Epithelial cell of esophagus (primary cell): ENCODE measurements at places on chromosomes 7 and 10.
A peak's percentile ranks its signal among the peaks of the same experiment; 100 is the strongest.

DNA sequence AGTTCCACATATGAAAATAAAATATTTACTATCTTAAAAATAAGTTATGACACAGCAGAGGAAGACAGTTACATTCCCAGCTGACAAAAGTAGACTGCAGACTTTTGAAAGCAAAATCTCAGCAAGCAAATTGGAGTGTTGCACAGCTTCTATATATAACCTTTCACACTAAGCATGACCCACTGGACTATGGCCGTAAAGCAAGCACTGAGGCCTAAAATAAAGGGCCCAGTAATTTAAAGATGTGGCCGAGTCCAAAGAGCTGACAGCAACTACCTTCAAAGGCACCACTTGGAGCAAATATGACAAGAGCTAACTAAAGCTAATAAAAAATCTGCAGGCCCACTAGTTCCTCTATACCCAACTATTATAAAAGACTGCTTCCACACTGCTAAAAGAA lies 6.5 kb downstream of the GDI2 start:
- no peak for DNase-seq

GRCh38 chr7:93442478-93443224 lies 131.9 kb downstream of the CALCR start:
- DNase-seq = peak; percentile 57

GRCh38 chr7:129796186-129796775 lies 156.5 kb downstream of the UBE2H start:
- no peak for DNase-seq

- no peak for DNase-seq
These were observed 377.6 kb downstream of the PHTF2 start for GRCh38 chr7:78176171-78176570.

DNA sequence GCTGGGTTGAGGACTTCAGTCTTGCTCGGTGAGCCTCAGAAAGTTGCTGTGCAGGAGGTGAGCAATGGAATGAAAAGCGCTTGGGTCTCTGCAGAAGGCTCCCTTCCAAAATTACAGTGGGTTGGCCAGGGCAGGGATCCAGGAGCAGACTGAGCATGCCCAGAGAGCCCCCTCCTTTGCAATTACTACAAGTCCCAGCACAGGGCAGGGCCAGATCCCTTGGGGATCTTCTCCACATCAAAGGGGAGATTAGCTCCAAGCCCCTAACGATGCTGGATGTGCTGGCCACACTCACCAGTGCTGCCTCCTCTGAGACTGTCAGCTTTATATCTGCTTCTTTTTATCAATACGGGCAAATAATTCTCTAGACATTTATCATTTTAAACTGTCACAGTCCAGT lies 337.5 kb downstream of the RPS24 start:
- no peak for DNase-seq

- peak; percentile 81 for DNase-seq
These were observed at the start of gene IL6 for GRCh38 chr7:22726907-22727713. TSS of gene IL6 (plus strand) at chr7:22727200. CDS start at chr7:22727263, 63 bp downstream.

- DNase-seq = no peak
These were observed 77.0 kb downstream of the AASS start for GRCh38 chr7:122067077-122067476.

GRCh38 chr10:28326516-28327490 lies 23.9 kb upstream of the MPP7 start:
- peak; percentile 31 for DNase-seq

- no peak for DNase-seq
These were observed 1.4 kb downstream of the ZNF438 start for GRCh38 chr10:31030260-31030659.

DNA sequence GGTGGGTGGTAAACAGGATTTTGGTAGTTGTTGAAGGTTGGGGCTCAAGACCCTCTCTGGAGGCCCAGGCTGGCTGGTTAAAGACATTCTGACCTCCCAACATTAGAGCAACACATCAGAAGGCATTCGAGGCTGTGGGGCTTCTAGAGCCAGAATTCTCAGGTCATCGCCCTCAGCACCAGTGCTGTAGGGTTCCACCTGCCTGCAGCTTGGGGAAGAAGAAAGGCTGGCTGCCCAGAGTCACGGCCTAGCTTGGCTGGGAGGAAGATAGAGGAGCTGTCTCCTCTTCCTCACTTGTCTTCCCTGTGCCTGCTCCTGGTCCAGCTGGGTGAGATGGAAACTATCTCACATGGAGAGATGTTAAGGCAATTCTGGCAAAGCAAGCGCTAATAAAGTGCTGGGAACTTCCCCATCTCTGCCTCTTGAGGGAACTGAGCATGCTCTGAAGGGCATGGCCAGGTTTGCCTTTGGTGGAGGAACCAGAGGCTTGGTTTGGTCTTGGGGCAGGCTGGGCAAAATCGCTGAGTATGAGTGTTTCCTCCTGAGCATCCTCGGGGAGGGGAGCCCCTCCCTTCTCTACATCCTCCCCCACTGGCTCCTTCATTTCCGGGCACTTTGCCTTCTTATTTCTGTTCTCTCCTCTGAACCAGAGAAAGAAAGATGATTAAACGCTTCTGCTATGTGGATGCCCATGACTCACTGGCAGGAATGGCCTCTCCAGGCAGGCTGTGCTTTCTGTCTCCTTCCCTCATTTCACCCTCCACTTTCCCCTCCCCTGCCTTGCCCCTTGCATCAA lies 509.0 kb upstream of the PODXL start:
- DNase-seq = peak; percentile 93

DNA sequence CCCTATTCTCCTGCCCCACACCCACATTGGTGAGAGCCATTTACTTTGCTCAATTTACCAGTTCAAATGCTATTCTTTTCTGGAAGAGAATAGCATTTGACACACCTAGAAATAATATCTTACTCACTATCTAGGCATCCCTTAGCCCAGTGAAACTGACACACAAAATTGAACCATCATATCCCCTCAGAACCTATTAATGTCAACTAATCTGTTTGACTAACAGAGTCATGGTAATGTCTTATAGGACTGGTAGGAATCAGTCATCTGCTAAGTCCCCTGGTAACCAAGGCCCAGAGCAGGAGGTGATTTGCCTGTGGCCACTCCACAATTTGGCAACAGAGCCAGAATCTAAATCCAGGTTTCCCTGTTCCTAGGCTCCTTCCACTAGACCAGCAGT lies 63.3 kb downstream of the PPP1R3C start:
- peak; percentile 47 for DNase-seq
